ENCODE measurements at places on chromosomes 1 and 21.

- no peak for DNase-seq
Observed at GRCh38 chr1:152968248-152968647, 2.2 kb upstream of the SPRR4 start.

DNA sequence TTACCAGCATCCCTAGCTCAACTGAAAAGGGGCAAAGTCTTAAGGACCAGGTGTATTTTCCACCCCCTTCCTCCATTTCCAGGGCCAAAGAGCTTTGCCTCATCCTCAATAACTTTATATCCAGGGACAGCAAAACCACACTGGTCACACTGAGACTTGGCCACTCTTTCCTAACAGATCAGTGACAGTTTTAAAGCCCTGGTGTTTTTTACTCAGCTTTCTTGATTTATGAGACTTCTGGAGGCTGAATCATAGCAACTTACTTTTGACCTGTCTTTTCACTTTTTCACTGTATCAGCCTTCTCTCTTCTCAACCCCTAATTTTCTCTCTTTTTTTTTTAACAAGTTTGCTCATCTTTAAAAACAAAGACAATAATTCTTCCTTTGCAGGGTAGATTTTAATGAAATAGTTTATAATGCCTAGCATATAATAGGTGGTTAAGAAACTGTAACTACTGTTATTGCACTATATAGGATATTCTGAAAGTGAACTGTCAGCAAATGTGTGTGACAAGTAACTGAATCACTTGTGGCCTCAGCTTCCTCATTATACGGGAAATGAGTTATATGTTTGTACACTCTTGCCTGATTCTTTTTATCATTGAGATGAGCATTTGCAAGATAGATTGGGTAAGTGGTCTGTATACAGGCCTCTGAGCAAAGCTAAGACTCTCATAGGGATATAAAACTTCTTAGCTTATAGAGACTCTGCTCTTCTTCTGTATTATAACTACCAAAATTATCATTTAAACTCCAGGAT lies 19.7 kb upstream of the DYNLT5 start:
- no peak for DNase-seq

GRCh38 chr21:14479241-14479786 lies 66.8 kb downstream of the SAMSN1 start:
- no peak for DNase-seq

DNA sequence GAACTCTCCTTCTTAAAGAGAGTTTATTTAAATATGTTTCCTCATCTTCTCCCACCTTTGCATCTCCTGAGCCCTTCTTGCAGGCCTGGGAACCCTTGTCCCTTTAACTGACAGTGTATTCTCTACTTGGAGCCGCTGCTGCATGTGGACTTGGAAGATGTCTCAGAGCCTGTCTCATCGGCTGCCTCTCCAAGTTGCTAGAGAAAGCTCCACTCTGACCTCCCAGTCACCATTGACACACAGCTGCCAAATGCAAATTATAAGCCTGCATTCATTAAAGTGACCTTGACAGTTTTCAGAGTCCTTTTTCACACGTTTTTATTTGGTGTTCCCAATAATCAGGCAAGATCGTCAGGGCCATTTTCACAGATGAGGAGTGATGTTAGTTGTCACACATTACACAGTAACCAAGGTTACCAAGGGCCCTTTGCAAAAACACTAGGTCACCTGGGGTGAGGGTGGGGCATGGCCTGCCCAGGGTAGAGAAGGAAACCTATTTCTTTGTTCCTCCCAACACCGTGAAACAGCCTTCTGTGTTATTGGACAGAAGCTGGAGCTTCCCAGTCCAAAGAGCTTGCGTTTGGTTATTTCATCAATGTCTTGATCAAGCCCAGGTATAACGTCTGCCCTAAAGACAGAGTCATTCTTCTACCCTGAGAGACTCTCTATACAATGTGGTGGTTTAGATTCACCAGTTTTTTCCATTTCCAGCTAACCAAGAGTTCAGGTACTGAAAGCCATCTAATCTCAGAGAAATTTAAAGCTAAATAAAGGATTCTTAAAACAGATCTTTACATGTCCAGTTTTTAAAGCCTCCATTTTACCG lies 164.1 kb downstream of the GALNT2 start:
- no peak for DNase-seq

DNA sequence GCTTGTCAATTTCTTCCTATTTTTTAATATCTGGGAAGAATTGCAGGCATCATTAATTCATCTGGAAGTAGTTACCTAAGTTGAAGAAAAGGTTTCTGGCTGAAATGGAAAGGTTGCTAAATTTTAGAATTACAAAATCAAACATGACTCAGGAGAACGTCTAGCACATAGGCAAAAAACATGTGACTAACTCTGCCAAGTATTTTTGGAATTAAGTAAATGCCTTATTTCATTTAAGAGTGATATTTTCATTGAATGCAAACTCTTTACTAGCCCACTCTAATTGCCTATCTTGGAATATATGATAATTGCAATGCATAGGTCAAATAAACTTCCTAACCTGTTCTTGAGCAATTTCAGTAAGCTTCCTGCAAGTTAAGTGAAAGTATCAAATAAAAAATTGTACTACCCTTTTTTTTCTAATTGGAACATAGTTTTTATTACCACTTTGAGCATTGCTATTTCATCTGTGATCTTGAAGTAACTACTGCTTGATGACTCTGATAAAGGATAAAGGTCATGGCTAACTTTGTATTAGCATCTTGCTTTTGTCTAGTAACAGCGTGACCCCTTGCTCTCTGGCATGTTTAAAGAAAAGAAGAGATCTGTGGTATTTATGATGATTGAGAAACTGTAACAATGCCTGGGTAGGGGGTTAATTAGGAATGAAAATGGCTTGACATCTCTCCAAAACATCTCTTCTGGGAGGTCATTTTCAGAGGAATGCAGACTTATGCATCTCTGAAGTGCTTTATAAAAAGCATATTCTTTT lies 208.3 kb upstream of the NCAM2 start:
- DNase-seq, result no peak

DNA sequence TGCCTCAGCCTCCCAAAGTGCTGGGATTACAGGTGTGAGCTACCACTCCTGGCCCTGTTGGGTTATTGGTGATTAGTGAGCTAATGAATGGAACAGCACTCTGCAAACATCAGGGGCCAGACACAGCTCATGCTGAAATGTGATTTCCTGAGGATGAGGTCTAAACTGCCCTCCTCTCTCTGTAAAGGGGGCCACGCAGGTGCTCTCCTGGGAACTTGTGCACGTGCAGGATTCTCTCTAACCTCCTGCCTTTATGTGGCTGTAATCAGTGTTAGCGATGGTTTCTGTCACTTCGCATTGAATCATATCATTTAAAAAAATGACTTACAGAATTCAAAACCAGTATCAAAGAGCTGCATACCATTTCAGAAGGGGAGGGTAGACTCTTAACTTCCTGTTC lies 3.6 kb downstream of the GPR157 start:
- no peak for DNase-seq

DNA sequence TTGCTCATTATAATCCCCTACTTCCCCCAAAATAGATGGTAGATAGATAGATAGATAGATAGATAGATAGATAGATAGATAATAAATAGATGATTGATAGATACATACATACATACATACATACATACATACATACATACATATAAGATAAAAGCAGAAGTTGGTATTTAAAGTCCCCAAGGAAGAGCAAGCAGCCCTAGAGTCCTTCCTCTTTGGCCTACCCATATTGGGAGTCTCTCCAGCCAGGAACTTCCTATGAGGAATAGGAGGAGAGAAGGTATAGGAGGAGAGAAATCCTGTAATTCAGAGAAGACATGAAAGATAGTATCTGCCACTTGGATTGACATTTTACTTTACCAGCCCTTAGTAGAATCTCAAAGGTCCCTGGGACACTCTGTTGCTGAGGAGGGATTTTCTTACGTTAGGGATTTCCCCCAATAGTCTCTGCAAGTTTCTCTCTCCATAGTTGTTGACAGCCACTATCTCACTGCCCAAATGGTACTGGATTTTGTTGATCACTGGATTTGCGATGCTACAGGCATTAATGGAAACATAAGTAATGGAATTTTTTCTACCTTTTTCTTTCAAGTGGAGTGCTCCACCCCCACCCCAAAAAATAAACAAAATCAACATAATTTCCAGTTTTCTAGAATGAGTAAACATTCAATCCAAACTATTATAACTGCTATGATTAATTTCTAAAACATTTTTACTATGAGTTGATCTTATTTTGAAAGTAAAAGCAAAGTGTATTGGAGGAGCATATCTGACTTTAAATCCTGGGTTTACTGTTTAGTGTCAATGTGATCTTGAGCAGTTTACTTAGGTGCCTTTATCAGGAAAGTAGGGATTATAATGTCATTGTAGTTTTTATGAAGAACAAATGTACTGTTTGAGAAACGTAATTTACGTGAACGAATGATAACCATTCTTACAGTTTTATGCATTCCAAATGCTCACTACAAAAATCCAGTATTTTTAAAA lies 93.2 kb upstream of the TNFSF4 start:
- no peak for DNase-seq

DNA sequence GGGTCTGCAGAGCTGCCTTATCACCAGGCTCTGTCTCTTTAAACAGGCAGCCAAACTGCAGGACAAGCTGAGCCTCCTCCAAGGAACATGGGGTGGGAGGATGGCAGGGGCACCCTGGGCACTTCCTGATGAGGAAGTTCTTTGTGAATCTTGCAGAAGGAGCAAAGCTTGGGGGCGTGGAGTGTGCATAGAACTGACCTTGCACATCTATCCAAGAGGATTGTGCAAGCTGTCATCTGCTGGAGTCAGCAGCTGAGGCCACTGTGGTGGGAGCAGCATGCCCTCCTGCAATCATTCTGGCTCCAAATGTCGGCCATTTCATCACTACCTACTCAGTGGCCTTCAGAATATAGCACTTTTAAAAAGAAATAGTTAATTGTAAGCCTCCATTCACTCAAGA lies 182.2 kb downstream of the AJAP1 start:
- DNase-seq, result no peak

DNA sequence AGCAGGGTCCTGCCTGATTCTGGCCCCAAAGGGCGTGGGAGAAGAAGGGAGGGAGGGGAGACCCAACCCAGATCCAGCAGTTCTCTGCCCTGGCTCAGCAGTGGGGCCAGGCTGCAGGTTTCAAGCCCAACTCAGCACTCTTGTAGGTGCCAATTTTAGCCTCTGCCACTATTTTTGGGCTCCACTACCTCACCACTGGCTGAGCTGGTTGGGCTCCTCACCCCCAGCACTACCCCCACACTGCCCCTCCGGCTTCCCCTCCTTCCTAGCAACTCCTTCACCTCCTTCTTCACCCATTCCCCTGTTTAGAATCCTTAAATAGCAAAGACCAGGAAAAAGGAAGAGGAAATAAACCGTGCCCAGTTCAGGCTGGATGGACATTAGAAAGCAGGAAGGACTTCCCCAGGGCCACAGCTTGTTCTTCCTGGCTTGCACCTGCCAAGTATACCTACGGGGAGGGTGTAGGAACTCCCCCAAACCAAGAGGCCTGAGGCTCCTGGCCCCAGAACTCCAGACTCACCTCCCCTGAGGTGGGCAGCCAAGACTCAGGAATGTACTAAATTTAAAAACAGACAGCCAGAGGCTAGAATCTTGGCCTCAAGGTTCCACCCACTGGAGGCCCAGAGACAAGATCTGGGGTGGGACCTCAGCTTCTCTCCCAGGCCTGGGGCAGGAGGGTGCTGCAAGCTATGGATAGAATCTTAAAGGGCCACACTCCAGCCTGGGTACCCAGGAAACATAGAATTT lies 1.4 kb upstream of the ARHGEF2 start:
- DNase-seq, result no peak

DNA sequence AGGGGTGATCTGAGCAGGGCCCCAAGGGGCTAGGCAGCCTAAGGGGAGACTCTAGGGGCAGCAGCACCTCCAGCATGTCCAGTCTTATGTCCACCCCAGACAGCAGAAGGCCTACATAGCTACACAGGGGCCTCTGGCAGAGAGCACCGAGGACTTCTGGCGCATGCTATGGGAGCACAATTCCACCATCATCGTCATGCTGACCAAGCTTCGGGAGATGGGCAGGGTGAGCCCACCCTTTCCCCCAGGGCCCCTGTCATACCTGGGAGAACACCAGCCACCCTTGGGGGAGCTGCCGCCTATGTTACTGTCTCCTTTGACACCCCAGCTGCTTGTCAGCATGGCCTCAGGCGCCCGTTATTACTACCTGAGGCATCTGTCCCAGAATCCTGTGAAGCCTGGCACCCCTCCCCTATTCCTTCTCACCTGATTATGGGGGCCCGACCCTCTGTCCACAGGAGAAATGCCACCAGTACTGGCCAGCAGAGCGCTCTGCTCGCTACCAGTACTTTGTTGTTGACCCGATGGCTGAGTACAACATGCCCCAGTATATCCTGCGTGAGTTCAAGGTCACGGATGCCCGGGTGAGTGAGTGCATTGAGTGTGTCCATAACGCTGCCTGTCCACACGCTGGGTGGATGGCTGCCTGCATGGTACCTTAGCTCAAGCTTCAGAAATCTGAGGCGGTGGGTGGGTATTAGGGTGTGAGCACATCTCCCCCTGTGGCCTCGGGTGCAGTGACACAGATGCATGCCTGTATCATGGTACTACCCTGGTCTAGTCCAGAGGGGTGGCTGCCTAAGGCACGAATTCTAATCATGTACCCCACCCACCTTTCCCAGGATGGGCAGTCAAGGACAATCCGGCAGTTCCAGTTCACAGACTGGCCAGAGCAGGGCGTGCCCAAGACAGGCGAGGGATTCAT lies 29.7 kb upstream of the KDM4A start:
- no peak for DNase-seq

DNA sequence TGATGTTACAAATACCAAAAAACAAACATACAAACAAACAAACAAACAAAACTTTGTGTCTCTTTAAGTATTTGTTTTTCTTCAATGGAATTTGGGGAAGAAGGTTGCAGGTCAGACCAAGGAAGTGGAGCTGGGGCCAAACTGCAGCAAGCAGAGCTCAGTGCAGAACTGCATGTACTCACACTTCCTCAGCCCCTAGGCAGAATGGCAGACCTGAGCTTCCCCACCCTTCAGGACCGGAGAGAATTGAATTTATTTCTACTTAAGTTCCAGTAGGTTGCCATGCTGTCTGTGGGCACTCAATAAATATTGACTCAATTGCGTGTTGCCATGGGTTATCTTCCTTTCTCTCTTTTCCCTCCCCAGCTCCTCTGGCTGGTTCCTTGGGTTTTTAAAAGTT lies 173.6 kb downstream of the PTGER3 start:
- no peak for DNase-seq

Measured in T-helper 2 cell treated with Interferon-gamma antibody and Interleukin-4, amounts not matched to agents 5 μg/mL and 100 μg/mL, for 36 hours (primary cell).